ENCODE measurements at places on chromosomes 6 and 20.

- DNase-seq = no peak
Measured at GRCh38 chr20:35133735-35134134, 13.4 kb downstream of the EDEM2 start.

DNA sequence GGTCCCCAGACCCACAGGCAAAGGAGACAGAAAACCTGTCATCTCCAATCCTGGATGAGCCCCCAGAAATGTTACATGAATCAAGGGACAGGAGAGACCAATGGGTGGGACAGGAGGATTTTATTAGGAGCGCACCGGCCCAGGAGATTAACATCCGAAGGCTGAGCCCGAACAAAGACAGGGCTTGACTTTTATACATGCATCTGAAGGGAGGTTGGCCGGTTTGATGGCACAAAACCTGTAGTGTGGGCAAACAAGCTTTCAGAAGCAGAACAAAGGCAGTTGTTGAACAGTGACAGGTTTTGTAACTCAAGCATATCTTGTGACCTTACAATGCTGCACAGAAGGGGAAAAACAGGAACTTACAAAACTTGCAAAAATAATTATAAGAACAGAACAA lies 83.9 kb upstream of the GPR6 start:
- no peak for DNase-seq

- DNase-seq = no peak
Measured at GRCh38 chr6:22583927-22584326, 14.6 kb downstream of the HDGFL1 start.

DNA sequence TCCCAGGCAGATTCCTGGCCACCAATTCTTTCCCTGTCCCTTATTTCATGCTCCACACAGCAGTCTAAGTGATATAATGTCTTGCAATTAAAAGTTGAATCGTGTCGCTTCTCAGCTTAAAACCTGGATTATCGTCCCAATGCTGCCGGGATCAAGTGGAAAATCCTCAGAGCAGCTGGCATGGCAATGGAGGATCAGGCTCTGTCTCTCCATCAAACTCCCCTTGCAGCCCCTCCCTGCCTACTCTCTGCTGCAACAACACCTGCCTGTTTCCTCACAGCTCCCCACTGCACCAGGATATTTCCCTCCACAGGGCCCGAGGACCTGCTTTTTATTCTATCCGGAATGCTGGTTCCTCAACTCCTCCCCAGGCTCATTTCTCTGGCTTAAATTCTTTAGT lies 277.1 kb downstream of the SYNE1 start:
- DNase-seq = no peak

DNA sequence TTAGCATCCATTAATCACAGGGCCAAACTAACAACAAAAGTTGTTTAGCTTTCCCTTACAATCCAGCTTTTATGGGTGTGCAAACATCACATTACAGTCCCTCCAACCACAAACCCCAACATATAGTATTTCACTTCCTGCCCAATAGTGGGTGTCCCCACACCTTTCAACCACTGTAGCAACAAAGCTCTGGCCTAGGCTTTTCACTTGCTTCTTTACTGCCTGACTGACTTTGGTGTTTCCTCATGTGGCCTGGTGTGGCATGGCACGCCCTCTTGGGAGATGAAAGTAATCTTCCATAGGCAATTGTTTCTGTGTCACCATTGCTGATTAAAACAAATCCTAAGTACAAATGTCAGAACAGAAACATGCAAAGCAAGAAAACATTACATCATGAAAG lies 46.3 kb downstream of the MCM8 start:
- no peak for DNase-seq

GRCh38 chr6:13724182-13724581 lies 12.5 kb upstream of the RANBP9 start:
- no peak for DNase-seq

DNA sequence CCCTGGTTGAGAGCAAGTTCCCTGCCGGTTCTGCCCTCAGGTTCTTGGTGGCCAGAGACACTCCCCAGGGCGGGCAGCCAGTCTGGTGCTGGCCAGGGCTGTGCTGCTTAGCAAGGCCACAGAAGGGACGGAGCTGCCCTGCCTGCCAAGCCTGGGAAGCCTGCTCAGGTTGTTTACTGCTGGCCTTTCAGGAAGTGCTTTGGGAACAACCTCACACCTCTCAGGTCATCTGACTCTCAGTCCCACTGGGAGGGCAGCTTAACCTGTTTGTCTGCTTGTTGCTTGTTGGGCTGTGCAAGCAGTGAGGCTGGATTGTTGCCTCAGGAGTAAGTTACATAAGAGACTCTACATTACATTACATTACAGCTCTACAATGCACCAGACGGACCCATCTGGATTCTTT lies 75.8 kb upstream of the AFDN start:
- peak; percentile 30 for DNase-seq

DNA sequence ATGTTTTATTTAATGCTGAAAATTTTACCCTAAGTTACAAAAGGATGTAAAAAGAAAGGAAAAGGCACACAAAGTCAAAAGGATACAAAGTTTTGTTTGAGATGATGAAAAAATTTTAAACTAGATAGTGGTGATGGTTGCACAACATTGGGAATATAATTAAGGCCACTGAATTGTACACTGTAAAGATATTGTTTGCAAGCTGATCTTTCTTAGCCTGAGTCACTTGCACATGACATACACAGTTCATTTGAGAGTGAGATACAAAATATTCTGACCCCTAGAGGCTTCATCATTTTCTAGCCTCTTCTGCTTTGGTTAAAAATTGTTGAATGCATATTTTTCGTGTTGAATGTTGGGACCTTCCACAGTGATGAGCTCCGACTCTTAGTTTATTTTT lies 462.6 kb downstream of the HDGFL1 start:
- no peak for DNase-seq
